DMS153 (cell line): ENCODE measurements at places on chromosomes 2 and 18.

GRCh38 chr2:55861733-55862132 lies 61.8 kb downstream of the EFEMP1 start:
- DNase-seq: no peak

DNA sequence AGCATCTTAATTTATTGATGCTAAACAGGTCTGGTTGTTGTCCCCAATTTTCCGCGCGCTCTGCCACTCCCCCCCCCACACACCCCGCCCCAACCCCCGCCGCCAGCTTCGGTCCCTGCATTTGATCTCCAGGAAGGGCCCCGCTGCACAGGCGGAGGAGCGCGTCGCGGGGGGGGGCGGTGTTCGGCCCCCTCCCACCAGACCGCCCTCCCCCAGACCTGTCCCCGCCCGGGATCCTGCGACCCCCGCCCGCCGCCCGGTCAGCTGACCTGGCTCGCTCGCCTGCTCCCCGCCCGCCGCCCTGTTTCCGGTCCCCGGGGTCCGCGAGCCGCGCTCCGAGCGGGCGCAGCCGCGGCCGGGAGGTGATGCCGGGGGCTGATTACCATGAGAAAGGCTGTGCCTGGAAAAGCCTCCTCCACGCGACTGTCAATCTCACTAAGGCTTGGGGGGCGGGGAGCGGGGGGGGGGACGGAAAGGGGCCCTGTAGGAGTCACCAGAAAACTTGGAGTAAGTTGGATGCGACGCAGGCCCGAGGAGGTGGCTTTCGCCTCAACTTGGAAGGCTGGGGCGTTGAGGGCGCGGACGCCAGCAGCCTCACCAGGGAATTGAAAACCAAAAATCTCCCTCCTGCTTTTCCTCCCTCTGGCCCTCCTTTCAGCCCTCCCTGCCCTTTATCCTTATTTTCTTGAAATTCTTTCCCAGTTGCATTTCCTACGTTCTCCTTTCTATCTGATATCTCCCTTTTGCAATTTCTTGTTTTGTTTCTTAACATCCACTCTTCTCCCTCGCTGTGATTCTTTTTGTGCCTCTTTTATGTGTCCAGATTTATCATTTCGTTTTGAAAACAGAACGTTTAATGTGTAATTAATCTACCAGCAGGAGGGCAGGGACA lies 4.4 kb upstream of the ZEB2 start:
- DNase-seq: no peak

DNA sequence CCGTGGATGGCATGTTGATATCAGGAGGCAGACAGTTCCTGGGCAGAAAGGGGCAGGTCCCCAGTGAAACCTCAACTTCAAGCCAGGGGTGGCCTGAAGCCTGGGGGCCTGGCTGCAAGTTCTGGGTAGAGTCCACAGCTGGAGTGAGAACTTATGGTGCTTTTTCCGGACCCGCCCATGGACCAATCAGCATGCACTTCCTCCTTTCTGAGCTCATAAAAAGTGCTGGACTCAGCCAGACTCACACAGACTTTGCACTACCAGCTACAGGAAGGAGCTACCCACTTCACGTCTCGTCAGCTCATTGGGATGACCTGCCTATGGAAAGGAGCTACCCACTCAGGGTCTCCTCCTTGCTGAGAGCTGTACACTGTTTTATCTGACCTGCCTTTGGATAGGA lies 183.1 kb upstream of the MC4R start:
- DNase-seq: no peak

DNA sequence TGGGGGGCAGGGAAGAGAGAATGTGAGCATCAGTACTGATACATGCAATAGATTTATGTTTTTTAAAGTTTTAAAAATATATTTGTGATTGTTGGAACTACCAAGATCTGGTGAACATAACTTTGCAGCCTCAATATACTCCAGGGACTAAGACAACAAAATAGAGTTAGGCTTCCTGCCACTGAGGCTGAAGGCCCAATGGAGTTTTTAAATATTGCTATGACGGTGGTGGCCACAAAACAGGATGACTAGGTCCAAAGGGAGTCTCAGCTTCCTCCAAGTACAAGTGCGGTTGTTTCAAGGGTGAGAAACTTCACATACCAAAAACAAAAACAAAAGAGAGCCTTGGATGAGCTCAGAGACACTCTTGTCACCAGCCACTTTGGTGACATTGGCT lies 72.9 kb downstream of the CCBE1 start:
- no peak for DNase-seq

DNA sequence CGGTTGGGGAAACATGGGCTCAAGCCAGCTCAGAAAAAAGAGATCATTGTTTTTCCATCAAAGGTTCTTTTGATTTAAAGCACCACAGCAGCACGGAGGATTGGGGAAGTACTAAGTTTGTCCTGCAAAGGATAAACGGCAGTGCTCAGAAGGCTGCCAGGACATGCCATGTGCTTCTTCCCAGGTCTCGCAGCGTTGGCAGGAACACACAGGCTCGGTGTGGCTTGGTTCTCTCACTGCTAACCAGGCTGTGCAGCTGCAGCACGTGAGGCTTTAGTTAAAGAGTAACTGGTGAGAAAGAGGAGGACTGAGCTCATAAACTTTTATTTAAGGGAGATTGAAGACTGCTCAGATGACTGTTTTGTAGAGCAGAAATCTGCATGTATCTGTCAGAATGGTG lies 264.3 kb downstream of the TSN start:
- no peak for DNase-seq

GRCh38 chr2:240467149-240467642 lies 31.7 kb downstream of the GPC1 start:
- no peak for DNase-seq
